ENCODE measurements at places on chromosomes 12 and 14.

GRCh38 chr14:22341049-22341448, 248.0 kb downstream of the DAD1 start:
- DNase-seq = no peak

DNA sequence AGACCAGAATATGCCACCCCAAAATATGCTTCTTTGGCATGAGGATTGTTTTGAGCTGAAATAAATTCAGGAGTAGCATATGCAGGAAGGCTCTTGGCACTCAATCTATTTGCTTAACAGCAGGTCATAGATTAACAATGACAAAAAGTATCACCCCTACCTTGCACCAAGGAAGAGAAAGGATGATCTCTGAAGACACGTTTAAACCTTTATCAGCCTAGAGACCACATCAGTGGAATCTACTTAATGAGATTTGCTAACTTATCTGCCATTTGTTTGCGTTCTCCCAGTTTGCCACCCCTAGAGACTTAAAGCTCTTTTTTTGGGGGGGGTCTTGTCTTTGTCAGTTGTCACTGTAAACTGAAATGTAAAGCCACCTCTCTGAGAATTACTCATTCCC, 1278.7 kb upstream of the USP15 start:
- no peak for DNase-seq

DNA sequence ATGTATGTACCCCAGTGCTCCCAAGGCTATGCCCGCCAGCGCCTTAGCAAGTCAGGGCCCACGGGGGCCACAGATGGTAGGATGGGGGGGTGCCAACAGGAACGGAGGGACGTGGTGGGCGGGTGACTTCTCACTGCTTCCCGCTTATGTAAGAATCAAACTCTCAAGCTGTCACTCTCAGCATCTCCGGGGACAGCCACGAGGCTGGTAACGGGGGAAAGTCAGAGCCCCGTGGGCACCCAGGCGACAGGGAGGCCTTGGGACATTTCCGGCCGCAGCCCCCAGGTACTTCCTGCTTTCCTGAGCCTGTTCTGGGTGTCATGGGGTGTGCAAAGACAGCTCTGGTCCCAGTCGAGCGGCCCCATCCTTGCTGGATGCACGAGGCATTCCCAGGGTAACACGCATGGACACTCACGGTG, 59.3 kb downstream of the TESC start:
- no peak for DNase-seq

GRCh38 chr14:54025661-54026060, 69.0 kb upstream of the BMP4 start:
- no peak for DNase-seq

DNA sequence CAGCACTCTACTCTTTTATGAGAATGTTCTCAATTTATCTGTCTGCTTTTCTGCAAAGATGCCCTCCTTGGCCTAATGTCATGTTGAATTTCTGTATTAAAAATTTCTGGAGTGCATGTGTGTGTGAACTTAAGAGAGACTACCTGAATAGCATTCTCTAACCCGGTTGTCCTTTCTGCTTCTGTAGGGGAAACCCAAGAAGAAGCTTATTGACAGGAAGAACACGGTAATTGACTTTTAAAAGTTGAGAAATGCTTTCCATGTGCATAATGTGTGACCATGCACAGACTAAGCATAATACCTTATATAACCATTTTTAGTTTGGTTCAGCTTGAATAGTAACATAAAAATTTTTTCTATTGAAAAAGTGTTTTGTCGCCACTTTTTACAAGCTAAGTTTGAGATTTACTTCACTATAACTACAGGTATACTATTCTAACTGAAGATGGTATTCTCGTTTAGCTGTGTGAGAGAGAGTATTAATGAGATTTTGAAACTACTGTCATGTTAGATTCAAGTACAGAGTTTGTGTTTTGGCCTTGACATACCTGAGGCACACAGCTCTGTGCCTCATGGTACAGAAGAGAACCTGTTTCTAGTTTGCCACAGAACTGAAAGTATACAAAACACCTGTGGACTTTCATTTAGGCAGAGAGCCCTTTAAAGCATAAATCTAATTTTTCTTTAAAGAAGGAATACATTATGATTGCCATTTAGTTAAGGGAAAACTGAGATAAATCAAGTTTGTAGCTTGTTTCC, 96.8 kb downstream of the TTLL5 start:
- DNase-seq = peak; percentile 9

DNA sequence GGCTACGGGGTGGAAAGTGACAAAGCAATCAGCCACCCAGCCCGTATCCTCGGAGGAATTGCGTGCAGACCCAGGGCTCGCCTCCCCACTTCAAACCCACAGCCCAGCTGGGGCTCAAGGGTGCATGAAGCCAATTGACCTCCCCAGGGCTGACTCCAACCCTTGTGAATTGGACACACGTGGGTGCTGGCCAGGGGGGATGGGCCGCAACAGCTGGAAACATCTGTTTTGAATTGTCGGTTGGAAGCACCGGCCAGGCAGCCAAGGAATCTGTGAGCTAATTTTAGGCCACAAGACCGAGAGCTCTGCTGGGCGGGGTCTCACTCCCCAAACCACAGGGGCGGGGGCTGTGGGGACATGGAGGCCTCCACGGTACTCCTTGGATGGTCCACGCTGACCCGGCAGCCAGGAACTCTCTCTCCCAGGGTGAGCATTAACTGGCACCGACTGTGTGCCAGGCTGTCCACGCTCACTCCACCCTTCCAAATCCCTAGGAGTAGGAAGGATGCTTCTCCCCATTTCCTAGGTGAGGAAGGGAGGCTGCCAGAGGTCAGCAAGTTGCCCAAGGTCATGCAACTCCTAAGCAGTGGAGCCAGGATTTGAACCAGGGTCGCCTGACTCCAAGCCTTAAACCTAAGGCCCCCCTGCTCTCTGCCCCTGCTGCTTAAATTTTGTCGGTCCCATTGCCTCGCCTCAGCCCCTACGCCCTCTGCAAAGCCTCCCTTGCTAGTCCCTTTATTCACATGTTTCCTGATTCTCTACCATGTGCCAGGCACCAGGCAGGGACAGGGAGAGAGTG, 11.9 kb upstream of the TMEM119 start:
- no peak for DNase-seq
